Activated naive CD4-positive, alpha-beta T cell treated with Interleukin-2 at 50 U/mL for 16 hours (primary cell): ENCODE measurements at places on chromosomes 1 and 21.

GRCh38 chr1:198764748-198765147 is 125.9 kb downstream of the PTPRC start:
- no peak for DNase-seq

DNA sequence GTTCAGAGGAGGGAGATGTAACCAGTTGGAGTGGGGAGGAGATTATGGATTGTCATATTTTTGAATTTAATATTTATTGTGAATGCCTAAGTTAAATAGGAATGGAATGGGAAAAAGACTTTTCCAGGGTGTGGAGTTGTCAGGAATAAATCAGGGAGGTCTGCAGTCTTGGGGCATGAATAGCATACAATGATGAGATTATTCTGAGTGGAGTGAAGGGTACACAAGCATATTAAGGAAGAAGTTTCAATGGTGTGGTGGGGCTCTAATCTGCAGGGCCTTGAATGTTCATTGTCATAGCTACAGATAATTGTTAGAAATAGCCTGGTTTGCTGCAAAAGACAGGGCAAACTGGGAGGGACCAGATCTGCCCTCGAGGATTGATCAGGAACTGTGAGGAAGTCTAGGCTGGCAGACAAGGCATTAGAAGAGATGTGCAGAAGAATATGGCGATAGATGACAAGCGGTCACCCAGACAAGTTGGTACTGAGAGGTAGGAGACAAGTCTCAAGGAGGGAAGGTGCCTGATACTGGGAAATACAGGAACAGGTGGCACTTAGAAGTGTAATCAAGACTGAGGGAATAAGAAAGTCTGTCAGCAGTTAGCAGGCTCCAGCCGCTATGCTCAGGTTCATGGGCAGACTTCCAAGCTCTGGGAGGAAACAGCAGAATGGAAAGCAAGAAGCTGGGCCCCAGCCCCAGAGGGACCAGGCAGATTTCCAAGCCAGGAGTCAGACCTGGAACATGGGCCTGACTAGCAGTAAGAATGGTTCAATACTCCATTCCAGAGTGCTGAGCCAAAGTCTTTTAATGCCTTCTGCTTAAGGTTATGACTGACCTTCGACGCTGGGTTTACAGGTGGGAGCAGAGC is 20.9 kb upstream of the RGL1 start:
- DNase-seq, result no peak

DNA sequence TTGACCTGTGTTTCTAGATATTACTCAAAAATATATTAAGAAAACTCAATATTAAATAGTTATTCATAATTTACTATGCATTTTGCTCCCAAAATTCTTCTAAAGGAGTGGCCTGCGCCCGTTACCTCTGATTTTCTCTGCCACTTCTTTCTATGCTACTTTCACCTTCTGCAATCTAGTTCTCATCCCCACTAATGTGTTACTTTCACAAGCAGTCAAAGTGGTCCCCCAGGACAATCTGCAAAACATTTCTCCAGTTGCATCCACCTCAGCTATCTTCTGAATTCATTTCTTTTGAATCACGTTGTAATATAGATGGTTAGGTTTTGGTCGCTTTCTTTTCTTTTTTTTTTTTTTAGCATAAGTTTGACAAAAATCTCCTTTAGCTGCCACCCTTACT is 13.4 kb downstream of the INSL5 start:
- DNase-seq, result no peak

- DNase-seq, result peak; percentile 28
Measured at GRCh38 chr1:243595527-243596210, 254.4 kb downstream of the AKT3 start.

DNA sequence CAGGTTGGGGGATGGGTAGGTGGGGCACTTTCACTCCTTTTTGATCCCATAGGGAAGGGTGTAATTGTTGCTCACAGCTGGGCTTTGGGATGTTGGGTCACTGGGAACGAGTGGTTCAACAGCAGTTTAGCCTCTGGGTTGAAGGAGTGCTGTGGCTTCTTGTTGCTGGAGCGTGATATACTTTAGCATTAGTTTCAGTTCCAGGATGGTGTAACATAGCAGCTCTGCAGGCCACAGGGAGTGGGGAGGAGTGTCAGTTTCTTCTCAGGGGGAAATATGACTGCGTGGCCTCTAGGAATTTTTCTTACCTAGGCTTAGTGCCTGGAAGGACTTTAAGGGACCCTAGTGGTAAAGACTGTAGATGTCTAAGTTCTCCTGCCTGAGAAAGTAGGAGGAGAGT is 1105.3 kb upstream of the TMPRSS15 start:
- no peak for DNase-seq

- no peak for DNase-seq
Measured at GRCh38 chr1:84780000-84780716, 89.9 kb upstream of the SSX2IP start.

GRCh38 chr1:96998466-96998865 is 276.9 kb downstream of the PTBP2 start:
- DNase-seq, result no peak

GRCh38 chr1:93036672-93037071 is 42.4 kb upstream of the MTF2 start:
- no peak for DNase-seq

DNA sequence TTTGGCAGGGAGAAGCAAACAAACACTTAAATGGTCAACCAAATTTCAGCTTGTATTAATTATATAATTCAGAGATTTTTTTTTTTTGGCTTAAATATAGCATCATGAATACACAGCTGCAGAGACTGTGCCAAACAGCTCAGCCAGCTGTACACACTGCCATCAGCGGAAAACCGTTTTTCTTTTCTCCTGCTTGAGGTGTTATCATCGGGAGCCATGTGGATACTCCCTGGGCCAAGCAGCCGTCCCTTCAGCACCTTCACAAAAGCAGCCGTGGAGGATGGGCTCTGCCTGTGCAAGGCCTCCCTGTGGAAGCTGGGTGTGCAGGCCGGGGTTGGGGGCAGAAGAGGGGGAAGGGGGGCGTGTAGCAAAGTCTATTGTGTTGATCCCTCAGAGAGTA is 85.0 kb downstream of the NUF2 start:
- DNase-seq, result no peak

- DNase-seq, result no peak
Measured at GRCh38 chr1:117128323-117129079, 7.0 kb upstream of the TRIM45 start.

DNA sequence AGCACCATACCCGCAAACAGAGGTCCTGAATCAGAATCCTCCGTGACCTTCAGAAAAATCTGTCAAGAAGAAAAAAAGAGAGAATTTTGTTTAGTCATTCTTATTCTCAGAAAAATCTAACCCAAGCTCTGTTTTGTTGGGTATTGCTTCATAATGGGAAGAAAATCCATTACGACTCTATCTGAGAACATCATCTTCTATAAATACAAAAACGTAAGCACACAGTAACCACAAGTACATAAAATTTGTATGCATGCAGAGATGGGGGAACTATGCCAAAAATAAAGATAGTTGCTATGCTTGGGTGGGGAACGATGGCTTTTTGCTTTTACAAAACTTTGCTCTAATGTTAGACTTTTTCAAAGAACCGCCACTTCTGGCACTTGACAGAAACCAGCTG is 84.2 kb downstream of the ABCA4 start:
- no peak for DNase-seq

DNA sequence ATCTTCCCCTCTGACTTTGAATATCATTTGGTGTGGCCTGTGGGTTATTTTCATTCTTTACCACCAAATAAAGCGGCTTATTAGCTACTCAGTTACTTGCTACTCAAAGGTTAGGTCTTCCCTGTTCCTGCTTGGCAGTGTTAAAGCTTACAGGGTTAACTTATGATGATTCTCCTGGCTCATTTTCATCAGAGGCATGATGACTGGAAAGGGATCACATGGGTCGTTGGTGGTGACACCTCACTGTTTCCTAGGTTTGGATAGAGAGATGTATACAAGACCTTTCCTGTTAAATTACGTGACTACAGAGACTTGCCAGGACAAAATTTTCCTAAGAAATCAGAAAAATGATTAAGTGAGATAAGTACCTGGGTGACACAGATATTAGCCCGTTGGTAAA is 27.4 kb downstream of the MRPS6 start:
- DNase-seq, result no peak

- DNase-seq, result no peak
Measured at GRCh38 chr1:100708476-100709062, 11.0 kb upstream of the VCAM1 start.

GRCh38 chr21:23585419-23585818 is 2021.9 kb downstream of the MRPL39 start:
- no peak for DNase-seq

- DNase-seq, result no peak
Measured at GRCh38 chr1:204180133-204180532, 14.0 kb upstream of the REN start.

DNA sequence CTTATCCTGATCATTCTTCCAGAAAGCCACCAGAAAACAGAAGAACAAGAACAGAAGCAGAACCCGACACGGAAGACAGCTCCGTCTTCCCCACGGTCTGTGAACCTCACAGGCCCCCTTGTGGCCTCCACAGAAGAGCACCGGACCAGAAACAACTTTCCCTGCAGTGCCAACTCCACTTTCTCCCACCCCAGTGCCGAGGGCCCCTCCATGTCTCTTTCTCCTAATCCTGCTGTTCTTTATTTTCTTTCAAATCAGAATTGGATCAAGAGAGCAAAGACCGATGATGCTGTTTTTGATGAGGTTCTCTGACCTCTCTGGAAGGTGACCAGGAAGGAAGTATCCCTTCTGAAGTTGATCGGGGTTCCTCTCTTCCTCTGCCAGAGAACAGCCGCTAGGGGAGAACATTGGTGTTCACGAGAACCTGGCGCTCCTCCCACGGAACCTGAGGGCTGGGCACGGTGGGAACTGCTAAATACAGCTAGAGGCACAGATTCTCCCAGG is 58.9 kb upstream of the CTTNBP2NL start:
- no peak for DNase-seq

- DNase-seq, result no peak
Measured at GRCh38 chr1:211697356-211697755, 21.9 kb upstream of the NEK2 start.

DNA sequence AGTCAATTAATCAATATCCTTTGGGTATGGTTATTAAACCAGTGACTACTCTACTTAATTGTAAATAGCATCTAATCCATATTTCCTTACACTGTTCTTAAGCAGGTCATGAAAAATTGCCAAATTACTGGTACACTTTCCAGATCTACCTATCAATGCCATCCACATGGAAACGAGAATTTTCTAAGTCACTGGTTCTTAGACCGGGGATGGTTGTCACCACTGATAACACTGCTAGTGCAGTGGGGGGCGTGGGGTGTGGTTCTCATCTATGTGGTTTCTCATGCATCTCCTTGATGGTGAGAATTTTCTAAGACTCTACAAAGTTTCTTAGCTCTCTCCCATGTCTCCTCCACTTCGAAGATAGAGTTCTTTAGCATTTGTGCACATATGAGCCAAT is 63.7 kb upstream of the COG2 start:
- DNase-seq, result no peak

DNA sequence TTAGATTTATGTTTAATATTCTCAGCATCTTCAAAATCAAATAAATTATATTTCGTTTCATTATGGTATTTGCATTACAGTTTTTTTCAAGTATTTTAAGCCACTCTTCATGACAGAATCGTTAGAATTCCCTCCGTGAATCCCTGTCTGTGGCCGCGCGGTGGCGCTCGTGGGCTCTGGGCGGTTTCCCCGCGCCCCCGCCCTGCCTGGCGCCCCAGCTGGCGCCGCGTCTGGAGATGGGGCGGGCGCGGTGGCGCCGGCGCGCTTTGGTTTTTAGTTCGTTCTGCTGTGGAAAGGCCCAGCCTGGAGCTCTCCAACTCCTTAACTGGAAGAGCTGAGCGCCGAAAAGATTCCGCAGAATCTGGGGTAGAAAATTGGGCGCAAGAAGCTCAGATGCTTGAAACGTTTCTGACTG is 25.7 kb downstream of the PRMT2 start:
- DNase-seq, result peak; percentile 54

GRCh38 chr1:201691716-201692554 is 137.0 kb upstream of the IPO9 start:
- no peak for DNase-seq

DNA sequence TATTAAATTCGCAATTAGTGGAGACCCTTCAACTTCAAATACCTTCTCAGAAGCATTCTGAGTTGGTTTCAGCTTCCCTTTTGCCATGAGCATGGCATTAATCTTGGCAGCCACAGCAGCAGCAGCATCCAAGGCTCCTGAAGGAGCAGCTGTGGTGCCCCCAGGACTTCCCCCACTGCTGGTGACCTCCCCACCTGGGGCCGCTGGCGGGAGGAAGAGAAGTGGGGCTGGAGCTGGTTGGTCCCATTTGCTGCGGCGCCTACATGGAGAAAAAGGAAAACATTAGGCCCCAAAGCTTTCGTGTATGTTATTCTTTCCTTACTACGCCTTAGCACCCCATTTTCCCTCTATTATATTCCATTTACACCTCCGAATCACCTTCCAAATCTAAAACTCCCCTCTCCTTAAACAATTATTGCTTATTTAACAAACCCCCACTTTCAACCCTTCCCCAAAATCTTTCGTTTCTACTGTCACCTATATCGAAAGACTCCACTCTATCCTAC is 569 bp downstream of the KHDC4 start:
- no peak for DNase-seq

- DNase-seq, result no peak
Measured at GRCh38 chr1:178393370-178393769, 103.4 kb downstream of the CLEC20A start.

- no peak for DNase-seq
Measured at GRCh38 chr21:43854773-43855633, 10.0 kb upstream of the AGPAT3 start.

DNA sequence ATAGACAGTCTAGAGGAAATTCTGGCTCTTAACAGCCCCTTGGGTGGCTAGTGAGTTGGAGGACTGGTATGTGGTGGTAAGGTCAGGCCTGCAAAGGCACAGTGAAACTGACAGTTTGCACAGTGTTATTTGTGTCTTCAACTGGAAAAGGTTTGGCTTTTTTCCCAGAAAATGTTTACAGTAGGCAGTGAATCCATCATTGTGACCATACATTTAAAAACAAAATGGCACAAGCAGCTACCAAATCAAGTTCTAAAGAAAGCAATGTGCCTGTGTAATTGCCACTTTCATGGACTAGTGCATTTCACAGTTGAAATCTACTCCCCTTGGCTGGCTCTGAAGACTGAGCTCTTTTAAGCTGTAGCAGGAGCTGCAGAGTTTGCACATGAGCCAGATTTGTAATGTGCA is 24.8 kb downstream of the ATPAF1 start:
- no peak for DNase-seq

- no peak for DNase-seq
Measured at GRCh38 chr1:42690477-42691156, 8.4 kb downstream of the YBX1 start.
